ENCODE measurements at places on chromosomes 4 and X.

- no peak for DNase-seq
These were observed 182.7 kb upstream of the PAQR3 start for GRCh38 chr4:79121875-79122358.

GRCh38 chrX:10480861-10481260 lies 139.5 kb downstream of the MID1 start:
- DNase-seq: no peak

DNA sequence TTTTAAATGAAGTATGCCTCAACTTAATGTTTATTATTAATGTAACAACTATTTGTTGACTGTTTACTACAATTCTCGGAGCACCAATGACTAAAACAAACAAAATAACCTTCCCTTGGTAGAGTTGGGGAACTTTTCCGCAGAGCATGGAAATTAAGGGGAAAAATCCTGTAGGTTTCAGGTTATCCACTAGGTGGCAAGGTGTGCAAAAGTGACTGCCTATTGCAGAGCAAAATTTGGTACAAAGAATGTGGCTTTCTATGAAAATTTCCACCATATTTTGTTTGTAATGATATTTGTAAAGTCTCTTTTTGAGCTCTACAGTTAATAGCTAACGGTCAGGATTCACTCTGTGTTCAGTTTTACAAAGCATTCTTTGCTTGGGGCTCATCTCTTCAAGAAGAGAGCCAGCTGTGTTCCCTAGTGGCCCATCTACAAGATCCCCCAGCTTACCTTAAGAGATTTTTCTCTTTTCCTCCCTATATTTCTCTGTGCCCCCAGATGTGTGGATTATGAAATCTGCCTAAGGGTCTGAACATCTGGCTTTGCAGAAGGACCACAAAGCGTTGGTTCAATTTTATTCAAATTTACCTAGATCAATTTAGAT lies 61.1 kb downstream of the FBXO8 start:
- DNase-seq: no peak

DNA sequence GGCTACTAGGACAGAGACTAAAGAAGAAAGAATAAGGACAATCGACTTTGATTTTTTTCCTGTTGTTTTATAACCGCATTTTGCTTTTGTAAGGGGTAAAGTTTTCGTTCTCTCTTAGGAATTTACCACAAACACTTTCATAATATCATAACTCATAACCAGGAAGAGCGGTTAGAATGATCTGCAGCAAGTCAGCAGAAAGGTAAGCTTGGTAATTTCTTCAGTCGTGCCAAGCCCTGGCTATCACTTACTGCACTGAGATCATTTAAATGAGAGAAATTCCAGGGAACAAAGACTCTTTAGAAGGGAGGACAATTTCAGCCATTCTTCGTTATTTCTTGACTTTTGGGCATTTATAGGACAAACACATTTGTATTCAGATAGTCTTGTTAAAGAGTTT lies 258.1 kb downstream of the UNC5C start:
- no peak for DNase-seq

DNA sequence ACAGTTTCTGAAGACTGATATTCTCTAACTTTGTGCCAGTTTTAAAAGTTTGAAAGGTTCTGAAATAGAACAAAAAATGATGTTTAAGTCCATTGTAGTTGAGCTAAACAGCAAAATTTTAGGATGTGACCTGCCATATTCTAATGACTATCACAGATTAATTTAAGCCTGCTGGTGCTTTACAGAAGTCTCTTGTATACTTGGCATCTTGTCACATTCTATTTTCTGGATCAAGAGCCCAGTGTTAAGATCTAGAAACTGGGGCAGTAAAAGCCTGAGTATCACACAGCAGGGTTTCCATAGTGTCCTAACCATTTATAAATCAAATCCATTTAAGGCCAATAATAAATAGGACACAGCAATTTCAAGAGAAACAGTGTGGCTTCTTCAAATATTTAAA lies 12.4 kb downstream of the FSTL5 start:
- no peak for DNase-seq

GRCh38 chrX:40734971-40735324 lies 394 bp downstream of the MED14 start:
- DNase-seq: peak; percentile 33

GRCh38 chr4:128904821-128905220 lies 95.3 kb downstream of the JADE1 start:
- DNase-seq: no peak

DNA sequence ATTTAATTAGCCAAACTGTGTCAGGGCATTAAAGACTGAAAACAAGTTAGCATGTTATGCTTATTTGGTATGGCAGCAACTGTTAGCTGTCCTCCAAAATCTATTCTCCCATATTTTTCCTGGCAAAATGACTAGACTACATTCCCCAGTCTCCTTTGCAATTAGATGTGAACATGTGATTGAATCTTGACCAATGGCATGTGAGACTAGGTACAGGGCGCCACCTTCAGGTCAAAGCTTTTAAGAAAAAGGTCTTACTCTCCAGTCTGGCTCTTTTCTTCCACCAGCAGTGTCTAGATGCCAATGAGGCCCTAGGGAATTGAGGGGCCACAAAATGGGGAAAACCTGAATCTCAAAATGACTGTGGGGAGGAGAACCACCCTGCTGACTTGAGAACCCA lies 408.2 kb downstream of the SMARCA1 start:
- DNase-seq: peak; percentile 33

- DNase-seq: no peak
These were observed 119.5 kb downstream of the GC start for GRCh38 chr4:71664366-71664765.

- DNase-seq: no peak
These were observed 10.6 kb upstream of the PRDX4 start for GRCh38 chrX:23656684-23657083.

GRCh38 chrX:119698845-119699244 lies 5.9 kb upstream of the SEPTIN6 start:
- DNase-seq: no peak

DNA sequence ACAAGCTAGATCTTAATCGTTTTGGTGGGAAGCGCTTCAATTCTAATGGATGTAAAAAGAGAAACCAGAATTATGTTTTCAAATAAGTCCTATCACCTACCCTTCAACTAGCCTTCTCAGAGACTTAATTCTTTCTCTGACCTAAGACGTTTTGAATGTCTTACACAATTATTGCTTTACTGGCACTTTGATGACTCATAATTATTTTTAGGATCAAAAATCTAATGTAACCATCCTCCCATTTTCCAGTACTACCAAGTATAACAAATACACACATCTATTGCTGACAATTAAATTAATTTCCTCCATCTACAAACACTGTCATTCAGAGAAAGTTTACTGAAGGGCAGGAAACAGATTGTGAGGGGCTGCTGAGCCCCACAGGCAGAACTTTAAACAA lies 108.6 kb downstream of the PPP3CA start:
- no peak for DNase-seq

DNA sequence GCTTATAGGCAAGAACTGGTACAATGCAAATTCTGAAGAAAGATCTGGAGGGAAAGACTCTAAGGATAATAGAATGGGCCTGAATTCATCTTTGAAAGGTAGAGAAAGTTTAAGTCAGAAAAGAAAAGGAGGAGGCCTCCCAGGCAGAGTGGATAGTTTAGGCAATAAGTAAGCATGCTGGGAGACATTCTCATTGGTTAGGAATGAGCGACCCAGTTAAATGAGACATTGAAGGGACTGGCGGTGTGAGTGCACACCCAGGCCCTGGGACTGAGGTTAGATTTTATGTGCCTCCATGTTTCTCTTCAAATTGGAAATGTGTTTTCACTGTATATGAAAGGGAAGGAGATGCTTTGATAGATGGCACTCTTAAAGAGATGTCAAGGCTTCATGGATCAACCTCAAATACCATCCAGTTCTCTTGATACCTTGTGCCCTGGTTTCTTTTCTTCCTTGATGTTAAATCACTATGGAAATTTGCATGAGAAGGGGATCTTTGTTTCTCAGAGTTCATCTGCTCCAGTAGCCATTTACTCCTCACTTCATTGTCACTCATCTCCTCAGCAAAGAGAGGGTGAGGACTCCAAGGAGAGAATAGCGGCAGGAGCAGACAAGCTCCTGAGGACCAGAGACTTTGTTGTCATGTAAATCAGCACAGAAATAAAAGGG lies 584.2 kb upstream of the INTU start:
- DNase-seq: no peak

- no peak for DNase-seq
These were observed 35.0 kb upstream of the GYG2 start for GRCh38 chrX:2793752-2794151.

DNA sequence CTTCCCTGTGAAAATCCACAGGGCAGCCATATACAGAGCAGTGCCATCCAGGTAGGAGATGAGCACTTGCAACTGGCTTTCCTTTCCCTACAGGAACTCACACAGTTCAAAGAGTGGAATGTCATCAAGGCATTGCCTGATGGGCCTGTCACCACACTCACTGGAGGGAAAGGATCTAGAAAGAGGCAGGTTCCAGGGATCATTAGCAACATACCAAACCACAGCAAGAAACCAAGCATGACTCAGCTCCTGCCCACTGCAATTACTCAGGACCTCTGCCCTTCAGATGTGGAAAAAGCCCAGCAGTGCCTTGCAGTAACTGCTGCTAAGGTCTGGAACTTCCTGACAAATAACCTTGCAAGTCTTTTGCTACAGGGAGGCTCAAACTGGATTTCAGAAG lies 101.2 kb downstream of the ZNF674 start:
- DNase-seq: no peak

DNA sequence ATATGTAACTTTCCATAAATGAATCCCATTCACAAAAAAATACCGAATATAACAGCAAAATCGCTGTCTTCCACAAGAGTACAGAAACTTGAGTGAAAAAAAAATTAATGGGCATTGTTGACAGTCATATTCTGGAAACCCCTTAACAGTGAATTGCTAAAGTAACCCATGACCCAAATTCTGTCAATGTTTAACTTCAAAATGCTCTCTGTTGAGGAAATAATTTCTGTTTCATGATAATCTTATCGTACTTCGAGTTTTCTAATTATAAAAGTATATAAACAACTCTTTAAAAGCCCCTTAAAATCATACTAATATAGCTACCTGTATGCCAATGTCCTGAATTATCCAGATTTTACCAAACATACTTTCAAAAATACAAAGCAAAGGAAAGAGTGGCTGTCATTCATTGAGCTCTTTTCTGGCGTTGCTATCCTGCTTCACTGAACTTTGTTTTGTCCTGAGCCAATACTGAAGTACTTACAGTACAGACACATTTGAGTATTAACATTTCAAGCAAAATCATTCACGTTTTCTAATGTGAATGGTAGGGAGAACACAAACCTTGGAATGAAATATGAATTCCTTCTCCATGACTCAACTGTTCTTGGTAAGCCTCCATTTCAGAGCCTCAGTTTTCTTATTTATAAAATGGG lies 2.4 kb downstream of the XAGE3 start:
- no peak for DNase-seq

DNA sequence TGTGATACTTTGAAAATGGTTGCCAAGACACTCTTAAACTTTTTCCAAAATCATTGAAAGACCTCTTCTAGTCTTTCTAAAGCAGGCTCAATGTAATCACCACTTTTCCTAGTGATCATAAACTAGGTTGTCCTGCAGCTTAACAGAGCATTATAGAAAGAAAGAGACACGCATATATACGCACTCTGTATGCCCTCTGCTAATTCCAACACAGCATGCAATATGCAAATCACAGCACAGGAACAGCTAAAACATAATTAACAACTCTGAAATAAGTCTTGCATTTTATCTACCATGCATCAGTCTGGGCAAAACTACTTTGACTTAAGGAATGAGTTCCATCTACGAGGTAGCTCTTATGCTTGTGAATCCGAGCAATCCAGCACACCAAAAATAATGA lies 94.6 kb downstream of the COL25A1 start:
- DNase-seq: no peak

GRCh38 chr4:154478128-154478527 lies 13.5 kb downstream of the DCHS2 start:
- no peak for DNase-seq

GRCh38 chr4:76872556-76872955 lies 25.4 kb downstream of the SOWAHB start:
- DNase-seq: no peak

- no peak for DNase-seq
These were observed 296.0 kb upstream of the SFRP2 start for GRCh38 chr4:154084864-154085263.

GRCh38 chr4:152369902-152370295 lies 166.0 kb downstream of the FBXW7 start:
- no peak for DNase-seq

- DNase-seq: no peak
These were observed 65.6 kb downstream of the ATXN3L start for GRCh38 chrX:13254076-13254785.

DNA sequence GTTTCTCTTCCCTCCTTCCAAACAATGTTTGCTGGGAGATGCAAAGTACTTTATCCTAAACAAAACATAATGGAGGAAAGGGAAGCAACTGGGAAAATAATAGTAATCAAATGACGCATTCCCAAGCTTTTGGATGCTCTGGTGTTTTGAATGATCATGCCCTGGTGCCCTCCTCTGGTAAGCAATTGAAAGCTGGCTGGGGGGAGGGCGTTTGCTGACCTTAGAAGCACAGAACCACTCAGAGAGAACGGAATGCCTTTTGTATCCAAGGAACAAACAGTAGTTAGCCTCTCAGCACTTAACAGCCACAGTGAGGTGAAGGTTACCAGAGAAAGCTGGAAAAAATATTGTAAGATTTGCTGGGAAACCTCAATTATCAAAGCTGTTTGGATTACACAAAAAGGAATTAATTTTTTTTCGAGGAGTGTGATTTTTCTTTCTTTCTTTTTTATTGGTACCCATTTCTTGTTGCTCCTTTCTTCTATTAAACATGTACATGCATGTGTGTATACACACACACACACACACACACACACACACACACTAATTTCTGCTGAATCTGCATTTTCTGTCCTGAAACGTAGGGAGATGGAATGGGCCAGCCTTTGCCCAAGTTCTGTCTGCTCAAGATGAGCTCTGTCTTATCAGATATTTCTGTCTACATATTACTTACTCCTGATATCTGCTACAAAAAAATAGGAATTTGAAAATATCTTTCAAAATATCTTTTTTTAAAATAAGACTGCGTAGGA lies 155.8 kb upstream of the IGFBP7 start:
- DNase-seq: no peak

GRCh38 chrX:154458954-154459778 lies 1.1 kb downstream of the PLXNA3 start:
- DNase-seq: peak; percentile 29

- no peak for DNase-seq
These were observed 14.5 kb downstream of the WDFY3 start for GRCh38 chr4:84952004-84952403.

- DNase-seq: no peak
These were observed at the start of gene ARHGEF38 for GRCh38 chr4:105551965-105552746. Gene ARHGEF38, plus strand, starts transcription at chr4:105552620. Its CDS starts 146 bp downstream, at chr4:105552766.

DNA sequence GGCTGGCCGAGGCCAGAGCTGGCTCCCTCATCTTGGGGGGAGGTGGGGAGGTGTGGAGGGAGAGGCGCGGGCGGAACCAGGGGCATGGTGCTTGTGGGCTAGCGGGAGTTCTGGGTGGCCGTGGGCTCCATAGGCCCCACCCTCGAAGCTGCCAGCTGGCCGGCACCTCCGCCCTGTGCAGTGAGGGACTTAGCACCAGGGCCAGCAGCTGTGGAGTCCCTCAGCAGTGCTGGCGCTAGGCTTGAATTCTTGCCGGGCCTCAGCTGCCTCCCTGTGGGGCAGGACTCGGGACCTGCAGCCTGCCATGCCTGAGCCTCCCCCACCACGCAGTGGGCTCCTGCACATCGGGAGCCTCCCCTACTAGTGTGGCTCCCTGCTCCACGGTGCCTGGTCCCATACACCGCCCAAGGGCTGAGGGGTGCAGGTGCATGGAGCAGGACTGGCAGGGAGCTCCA lies 603.3 kb downstream of the PCDH18 start:
- DNase-seq: no peak

All from stimulated activated CD8-positive, alpha-beta memory T cell treated with anti-CD3 and anti-CD28 coated beads, Interleukin-4, amount 100 ng/mL, for 48 hours (primary cell).